ENCODE measurements at places on chromosomes 12 and 14.

DNA sequence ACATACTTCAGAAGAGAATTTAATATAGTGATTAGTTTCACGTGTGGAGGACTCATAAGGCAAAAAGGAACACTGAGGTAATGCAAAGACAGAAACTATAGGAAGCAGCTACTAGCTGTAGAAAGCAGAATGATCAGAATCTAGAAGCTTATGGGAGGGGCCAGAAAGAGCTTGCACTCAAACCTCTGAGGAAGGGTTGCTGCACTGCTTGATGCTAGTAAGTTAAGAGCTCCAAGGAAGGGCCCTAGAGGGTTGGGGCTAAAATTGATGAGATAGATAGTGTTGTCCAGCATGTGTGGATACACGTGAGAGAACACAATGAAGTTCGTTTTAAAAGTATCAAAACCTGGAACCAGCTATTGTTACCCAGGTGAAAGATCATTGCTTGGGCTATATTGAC is 311.1 kb downstream of the SLC6A15 start:
- no peak for DNase-seq

- no peak for DNase-seq
Observed at GRCh38 chr12:115936997-115937916, 340.2 kb downstream of the MED13L start.

- no peak for DNase-seq
Observed at GRCh38 chr12:67056329-67056728, 212.8 kb upstream of the CAND1 start.

DNA sequence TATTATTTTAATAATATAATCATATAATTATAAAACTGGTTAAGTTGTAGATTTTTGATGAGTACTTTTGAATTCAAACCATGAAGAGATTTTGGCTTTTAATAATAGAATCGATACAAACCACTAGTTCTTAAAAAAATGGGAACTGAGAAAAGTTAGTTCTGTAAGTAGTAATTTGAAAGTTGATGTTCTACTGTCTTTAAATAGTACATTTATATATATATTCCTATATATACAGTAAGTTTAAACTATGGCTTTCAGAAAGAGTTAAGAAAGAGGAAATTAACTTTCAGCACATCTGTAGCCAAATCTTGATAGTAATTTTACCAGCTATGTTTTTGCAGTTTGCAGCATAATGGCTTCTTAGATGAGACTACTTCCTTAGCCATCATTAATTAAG is 7.8 kb downstream of the LRRK2 start:
- no peak for DNase-seq

- peak; percentile 32 for DNase-seq
Observed at GRCh38 chr14:100903672-100904185, at the start of gene RTL1. RTL1 (minus strand) TSS chr14:100903722; CDS start chr14:100884788, 18,934 bp downstream.

DNA sequence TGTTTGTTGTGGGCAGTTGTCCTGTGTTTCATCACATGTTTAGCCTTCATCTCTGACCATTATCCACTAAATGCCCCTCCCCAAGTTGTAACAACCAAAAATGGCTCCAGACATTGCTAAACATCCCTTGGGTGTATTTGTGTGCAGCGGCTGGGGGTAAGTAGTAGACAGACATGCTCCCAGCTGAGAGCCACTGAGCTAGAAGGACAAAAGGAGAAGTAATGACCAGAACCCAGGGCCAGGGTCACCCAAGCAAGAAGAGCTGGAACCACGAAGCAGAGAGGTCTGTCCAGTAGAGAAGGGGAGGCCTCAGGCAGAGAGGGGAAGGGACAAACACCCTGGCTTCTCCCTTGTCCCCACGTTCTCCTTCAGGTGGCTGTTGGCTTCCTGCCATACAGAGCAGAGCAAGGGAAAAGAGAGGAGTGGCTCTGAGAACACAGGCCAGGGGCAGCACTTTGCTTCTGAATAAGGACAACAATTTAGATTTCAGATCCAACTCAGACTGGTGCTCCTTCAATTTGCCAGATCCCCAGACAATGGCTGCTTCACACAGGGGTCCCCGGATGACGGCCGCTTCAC is 55.2 kb downstream of the NDUFA12 start:
- DNase-seq, result no peak

- DNase-seq, result no peak
Observed at GRCh38 chr12:80625051-80625450, 82.4 kb upstream of the MYF6 start.

- no peak for DNase-seq
Observed at GRCh38 chr12:50182461-50182860, 15.3 kb upstream of the CERS5 start.

- DNase-seq, result no peak
Observed at GRCh38 chr12:75838309-75838708, 193.3 kb downstream of the PHLDA1 start.

DNA sequence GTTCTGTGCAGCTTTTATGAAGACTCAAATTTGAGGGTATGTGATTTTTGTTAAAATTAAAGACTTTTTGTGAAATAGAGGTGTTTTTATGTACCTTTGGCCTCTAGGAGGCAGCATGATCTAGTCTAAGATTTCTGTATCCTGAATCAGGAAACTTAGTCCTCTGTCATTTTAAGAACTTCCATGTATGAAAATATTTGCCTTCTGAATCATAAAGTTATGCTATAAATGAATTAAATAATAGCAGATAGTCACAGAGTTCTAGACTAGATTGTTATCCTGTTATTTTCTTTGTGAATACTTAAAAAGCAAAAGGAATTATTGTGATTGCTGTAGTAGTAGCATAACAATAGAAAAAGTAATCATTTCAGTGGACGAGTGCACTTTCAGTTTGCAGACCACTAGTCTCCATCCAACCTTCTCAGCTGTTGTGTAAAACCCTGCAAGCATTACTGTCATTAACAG is 56.3 kb downstream of the FGD4 start:
- DNase-seq, result no peak

- DNase-seq, result no peak
Observed at GRCh38 chr14:104666981-104667380, 22.4 kb upstream of the INF2 start.

GRCh38 chr12:72676556-72676955 is 404.4 kb downstream of the TRHDE start:
- no peak for DNase-seq

DNA sequence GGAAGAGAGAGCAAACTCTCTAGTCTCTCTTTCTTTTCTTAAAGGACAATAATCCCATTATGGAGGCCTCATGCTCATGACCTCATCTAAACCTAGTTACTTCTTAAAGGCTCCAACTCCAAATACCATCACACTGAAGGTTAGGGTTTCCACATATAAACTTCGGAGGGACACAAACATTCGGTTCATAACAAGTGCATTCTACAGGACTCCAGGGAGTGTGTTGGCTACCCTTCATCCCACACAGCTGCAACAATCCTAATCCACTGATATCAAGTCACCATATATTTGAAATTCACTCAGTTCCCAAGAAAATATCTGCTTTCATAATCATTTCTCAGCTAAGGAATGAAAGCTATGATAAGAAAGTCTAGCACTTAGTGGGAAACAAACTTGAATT is 265.9 kb upstream of the PLEKHG7 start:
- no peak for DNase-seq

GRCh38 chr12:115750340-115750739 is 527.2 kb downstream of the MED13L start:
- no peak for DNase-seq

DNA sequence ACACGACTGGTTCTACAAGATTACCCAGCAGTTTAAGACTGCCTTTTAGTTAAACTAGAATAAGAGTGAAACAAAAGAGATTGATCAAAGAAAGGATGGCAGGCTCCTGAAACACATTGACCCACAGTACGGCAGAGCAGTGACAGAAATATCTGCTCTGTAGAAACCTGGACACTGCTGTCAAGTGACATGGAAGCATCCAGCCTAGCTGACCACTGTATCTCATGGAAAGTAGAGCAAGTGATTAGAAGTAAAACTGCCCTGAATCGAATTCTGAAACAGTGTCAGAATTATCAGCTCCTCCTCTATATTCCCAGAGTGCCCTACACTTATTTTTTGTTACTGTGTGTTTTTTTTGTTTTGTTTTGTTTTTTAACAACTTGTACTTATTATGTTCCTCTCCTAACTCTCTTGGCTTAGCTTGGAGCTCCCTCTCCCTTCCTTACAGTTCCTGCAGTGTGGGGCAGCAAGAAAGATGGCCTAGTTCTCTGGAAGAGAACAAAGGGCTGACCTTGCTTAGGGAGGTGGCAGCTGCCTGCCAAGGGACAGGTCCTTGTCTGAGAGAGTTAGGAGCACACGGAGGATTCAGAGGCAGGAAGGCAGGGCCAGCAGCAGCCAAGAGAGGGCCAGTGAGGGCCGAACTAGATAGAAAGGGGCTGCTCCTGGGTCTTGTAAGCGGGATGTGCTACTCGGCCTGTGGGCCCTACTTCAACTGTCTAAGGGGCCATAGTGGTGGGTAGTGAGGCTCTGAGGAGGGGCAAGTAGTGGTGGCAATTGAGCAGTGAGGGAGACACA is 97.2 kb downstream of the PTPRR start:
- no peak for DNase-seq

DNA sequence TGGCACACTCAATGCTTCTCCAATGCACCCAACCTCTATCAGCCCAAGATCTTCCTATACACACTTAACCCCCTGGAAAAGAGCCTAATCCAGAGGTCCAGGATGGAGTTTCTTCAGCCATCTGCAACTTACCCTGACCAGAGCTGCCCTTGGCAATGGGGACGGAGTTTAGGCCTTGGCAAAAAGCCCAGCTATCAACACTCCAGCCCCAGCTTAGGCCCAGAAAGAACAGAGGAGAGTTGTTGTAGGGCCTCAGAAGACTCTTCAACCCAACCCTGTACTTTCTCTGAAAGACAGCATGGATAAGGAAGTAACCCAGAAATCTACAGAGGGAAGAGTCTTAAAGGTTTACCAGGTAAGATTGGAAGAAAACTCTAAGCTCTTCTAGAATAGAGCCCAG is 219.3 kb upstream of the PELI2 start:
- no peak for DNase-seq

DNA sequence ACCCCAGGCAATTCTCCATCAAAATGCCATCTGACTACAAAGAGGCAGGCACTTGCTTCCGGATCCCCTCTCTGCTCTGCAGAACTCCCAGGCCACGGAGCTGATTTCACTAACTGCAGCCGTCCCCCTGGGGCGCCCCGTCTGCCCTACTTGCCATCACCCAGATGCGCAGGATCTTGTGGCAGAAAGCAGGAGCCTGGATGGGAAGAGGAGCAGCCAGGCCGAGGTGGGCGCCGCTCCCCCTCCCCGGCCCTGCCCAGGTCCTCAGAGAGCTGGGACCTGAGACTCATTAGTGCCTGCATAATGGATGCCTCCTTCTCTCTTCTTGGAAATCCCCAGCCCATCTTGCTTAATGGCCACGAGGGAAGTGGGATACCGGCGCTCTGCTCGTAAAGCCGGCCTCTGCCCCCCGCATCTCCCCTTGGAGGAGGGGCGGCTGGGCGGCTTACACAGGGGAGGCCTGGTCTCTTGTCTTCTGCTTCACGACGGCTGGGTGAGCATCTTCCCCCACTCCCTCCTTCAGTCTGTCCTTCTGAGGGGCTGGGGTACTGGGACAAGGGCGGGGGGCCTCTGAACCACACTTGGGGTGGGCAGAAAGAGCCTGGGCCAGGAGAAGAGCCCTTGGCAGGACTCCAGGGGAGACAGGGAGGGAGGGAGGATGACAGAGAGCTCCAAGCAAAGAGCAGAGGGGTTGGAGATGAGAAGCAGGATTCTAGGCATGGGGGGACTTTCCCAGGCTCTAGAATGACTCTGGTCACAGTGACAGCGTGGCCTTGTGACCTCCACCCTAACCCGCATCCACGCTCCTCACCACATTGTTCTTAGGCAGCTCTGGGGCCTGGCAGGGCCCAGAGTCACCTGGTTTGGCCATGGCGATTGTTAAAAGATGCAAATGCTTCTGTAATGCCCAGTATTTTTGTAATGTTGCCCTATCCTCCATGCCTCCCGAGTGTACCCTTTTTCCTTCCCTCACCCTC is 19.4 kb upstream of the EML1 start:
- DNase-seq, result no peak

- DNase-seq, result no peak
Observed at GRCh38 chr14:103688906-103689902, 26.0 kb downstream of the XRCC3 start.

GRCh38 chr12:32478858-32479725 is 79.7 kb downstream of the FGD4 start:
- no peak for DNase-seq

GRCh38 chr14:92297818-92298595 is 25.0 kb upstream of the SLC24A4 start:
- no peak for DNase-seq

DNA sequence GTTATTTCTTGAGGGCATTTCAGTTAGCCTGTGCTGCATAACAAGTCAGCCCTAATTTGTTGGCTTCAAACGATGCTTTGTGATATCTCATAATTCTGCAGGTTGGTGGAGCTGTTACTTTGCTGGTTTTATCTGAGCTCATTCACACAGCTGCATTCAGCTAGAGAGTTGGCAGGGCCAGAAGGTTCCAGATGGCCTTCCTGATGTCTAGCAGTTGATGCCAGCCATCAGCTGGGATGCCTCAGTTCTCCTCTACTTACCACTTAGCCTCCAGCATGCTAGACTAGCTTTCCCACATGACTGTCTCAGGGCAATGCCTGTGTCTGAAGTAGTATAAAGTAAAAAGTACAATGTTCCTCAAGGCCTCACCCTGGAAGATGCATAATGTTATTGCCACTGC is 130.6 kb downstream of the SLC35F4 start:
- no peak for DNase-seq

DNA sequence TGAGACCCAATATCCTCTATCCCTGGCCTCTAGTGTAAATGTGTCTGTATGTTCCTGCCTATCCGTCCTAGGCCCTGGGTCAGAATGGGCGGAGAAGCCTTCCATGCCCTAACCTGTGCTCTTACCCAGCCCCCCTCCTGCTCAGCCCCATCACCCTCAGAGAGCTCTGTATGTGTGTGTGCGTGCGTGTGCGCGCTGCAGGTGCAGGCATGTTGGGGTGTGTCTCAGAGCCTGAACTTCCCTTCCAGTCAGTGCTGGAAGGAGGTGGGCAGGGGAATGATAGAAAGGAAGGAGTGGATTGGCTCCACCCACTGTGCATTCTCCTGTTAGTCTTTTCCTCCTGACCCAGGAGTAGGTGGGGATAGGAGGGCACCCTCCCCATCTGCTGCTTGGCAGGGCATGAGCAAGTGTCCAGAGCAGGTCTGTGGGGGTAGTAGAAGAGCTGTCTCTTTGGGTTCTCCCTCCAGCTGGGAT is 7.2 kb downstream of the NAB2 start:
- no peak for DNase-seq

DNA sequence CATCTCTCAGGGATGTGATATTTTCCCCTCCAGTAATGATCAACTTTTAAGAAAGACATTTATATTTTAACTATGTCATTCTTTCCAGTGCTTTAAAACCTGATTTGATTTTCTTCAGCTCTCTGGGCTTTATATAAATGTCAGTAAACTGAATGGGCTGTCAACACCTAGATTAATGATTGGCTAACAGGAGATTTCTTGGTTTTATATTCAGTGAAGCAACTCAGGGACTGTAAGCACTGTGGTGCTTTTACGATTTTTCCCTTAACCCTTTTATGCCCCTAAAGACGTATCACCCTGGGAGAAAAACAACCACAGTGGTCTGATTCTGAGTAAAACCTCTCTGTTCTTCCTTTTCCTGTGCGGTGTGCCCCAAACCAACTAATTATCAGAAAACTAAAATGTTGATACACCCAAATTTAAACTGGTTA is 38.0 kb downstream of the PTGER2 start:
- DNase-seq, result no peak

GRCh38 chr12:53805791-53806190 is 54.0 kb upstream of the CISTR start:
- no peak for DNase-seq
